ENCODE measurements at places on chromosomes 12 and 14.

- DNase-seq, result no peak
Measured at GRCh38 chr14:99774556-99775307, 18.5 kb upstream of the EML1 start.

GRCh38 chr12:91144053-91144452 is 32.8 kb upstream of the LUM start:
- no peak for DNase-seq

- DNase-seq, result no peak
Measured at GRCh38 chr14:30748343-30748742, 126.0 kb upstream of the COCH start.

- no peak for DNase-seq
Measured at GRCh38 chr12:40614923-40615322, 77.3 kb upstream of the CNTN1 start.

- DNase-seq, result no peak
Measured at GRCh38 chr14:56199095-56199981, 81.1 kb downstream of the PELI2 start.

GRCh38 chr12:26769611-26770010 is 63.4 kb downstream of the ITPR2 start:
- no peak for DNase-seq

DNA sequence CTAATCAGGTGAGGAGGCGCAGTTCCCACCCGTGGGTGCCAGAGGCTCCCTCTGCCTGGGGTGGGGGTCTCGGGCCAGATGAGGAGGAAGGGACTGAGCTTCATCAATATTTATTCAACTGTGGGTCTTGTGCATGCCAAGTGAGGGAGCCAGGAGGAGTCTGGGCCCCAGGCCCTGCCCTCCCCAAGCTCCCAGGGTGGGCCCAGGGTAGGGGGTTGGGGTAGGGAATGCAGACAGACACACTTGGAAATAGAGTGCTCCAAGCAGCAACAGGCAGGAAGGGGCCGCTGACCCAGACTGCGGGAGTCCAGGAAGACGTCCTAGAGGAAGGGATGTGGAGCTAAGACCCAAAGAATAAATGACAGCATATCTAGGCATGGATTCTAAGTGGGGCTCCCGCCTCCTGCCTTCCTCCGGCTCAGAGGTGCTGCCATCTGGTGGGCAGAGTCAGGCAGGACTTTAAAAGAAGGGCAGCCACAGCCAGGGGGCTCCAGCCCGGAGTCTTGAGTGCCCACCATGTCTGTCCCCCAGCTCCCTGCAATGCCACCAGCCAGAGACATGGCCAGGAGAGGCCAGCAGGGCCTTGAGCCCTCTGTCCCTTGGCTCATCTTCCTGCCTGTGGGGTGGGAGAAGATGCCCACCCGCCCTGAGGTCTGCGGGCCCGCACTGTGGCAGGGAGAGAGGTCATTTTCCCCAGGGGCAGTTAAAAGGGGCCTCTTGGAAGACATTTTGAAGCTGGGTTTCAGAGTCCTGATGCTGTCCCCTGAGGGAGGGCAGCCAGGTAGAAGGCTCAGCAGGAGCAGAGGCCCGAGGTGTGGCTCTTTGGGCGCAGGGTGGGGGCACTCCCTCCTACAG is 70.1 kb downstream of the PHETA1 start:
- peak; percentile 66 for DNase-seq

DNA sequence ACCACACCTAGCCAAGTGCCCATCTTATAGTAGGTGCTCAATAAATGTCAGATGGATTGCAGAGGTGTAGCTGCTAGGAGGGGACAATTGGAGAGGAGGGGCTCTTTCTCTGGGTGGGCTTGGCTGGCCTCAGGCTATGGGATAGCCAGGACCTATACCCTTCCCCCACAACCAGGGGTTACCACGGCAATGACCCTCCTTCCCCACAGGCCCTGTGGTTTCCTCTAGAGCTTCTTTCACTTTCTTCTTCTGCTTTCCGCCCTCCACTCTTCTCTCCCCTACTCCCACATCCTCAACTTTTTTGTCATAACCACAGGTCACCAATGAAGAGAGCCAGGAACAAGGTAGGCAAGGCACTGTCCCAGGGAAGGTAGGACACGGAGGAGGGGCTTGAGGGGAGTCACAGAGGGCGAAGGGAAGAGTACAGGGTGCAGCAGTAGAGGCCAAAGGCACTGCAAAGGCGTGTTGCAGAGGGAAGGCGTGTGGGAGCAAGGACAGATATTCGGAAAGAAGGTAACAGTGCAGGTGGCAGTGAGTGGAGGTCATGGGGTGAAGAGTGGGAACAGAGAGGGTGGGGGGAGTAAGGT is 1.9 kb upstream of the ITGB7 start:
- DNase-seq, result peak; percentile 78

DNA sequence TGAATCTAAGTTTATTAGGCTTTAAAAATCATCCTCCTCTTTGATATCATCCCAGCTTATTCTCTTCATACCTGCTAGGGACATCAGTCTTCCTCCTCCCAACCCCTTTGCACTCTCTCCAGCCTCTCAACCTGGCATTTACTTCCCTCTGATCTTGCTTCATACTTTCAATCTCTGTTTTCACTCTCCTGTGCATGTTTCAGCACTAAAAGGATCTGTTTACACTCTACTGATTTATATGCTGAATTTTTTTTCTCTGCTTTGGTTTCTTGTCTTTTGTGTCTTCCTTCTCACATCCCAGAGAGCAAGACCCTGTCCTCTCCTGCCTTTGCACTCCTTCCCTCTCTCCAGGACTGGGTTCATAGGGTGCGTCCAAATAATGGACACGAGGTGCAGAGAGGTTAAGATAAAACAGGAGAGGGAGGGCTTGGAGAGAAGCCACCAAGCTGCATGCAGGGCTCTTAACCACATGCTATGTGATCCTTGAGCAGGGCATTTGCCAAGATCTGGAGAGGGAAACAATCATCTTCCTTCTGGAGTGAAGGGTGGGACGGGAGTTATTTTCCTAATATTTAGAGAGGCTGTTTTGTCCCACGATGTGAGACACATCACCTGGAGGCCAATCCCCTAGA is 3.0 kb upstream of the CISTR start:
- no peak for DNase-seq

GRCh38 chr14:95088665-95089064 is 68.7 kb downstream of the DICER1 start:
- no peak for DNase-seq

- no peak for DNase-seq
Measured at GRCh38 chr14:29629839-29630238, 297.8 kb downstream of the PRKD1 start.

GRCh38 chr12:77591959-77592743 is 238.5 kb upstream of the NAV3 start:
- no peak for DNase-seq

GRCh38 chr14:24131549-24131966 is 1.1 kb downstream of the FITM1 start:
- DNase-seq, result no peak

DNA sequence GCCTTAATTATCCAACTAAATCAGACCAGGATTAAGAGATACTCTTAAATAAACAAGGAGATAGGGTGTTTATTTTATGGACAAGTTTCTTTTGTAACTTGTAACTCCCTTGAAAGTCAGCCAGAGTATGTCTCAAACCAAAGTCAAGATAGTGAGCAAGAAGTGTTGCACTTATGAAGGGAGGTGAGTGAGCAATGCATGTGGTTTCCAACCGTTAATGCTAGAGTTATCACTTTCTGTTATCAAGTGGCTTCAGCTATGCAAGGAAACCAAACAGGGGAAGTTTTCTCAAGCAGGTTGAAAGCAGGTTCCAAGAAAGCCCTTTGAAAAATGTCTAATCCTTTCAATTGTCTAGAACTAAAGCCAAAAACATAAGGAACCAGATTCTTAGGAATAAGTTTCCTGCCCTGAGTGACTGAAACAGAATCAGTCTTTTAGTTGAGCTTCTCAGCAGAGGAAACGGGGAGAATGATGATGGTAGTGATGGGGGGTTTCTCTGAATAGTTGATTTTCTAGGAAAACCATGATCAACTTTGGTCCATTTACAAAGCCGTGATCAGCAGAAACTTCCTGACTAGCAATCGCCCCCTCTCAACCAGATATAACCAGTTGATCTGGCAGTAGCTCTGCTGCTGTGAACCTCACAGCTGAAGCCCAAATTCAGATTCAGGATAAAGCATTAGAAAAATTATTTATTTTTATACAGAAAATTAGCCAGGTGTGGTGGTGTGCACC is 128.4 kb downstream of the DAD1 start:
- DNase-seq, result no peak

GRCh38 chr12:64256166-64256800 is 34.2 kb upstream of the KICS2 start:
- DNase-seq, result peak; percentile 10

GRCh38 chr12:337039-337438 is 52.1 kb downstream of the KDM5A start:
- no peak for DNase-seq

DNA sequence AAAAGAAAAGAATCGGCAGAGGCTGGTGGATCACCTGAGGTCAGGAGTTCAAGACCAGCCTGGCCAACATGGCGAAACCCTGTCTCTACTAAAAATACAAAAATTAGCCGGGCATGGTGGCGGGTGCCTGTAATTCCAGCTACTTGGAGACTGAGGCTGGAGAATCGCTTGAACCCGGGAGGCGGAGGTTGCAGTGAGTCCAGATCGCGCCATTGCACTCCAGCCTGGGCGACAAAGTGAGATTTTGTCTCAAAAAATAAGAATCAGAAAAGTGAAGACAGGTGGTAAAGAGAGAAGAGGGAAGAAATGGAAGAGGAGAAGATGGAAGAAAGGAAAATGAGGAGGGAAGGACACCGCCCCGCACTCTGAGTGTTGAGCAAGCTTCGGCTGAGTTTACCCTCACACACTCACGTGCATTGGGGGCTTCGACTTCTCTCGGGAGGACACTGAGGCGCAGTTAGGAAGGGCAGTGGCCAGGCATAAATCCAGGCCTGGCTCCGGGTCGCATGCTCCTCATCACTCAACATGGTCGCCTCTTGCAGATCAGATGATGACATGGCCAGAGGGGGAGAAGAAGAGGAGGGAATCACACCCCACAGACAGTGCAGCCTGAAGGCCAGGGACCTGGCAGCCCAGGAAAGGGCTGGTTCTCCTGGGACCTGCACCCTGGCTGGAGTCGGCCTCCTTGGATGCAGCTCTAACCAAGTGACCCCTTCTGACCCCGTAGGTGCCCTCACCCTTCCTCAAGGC is 61.1 kb downstream of the PRMT8 start:
- DNase-seq, result no peak

DNA sequence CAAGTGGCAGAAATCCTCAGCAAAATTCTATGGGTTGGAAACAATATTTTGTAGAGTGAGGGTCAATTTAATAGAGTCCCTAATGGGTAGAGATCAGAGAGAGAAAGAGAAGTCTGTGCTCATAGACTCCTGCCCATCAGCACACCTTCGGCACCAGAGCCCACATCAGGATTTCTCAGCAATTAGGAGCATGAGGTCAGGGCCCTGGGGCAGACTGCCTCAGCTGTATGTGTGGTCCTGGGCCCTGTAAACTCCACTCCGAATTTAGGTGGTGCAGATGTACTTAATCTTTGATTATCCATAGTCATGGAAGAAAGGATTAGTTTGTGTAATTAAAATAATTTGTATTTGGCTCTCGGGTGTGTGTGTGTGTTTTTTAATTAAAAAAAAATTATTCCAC is 372.6 kb downstream of the AEBP2 start:
- DNase-seq, result no peak

DNA sequence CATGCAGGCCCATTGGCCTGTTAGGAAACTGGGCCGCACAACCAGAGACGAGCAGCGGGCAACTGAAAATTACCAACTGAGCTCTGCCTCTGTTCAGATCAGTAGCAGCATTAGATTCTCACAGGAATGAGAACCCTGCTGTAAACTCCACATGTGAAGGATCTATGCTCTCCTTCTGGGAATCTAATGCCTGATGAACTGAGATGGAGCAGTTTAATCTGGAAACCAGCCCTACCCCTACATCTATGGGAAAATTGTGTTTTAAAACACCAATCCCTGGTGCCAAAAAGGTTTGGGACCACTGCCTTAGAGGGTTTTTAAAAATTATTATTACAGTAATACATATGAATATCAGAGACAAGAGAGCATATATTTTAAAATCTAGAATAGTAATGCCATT is 1144.5 kb downstream of the FSCB start:
- no peak for DNase-seq

DNA sequence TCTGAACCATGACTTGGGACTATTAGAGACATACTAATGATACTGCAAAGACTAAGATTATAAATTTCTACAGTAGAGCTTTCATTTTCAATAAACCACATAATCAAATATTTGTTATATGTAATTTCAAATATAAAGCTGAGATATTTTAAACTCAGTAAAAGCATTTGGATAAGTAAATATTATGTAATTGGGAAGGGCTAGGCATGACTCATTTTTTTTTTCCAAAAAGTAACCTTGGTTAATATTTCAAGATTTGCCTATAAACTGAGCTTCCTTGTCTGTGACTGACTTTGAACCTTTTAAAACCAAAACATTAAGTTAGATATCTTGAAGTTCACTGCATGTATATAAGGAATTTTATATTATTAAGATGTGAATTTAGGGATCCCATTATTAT is 332.5 kb downstream of the CEP128 start:
- no peak for DNase-seq

GRCh38 chr14:51963286-51963685 is 26.1 kb upstream of the RTRAF start:
- DNase-seq, result no peak

DNA sequence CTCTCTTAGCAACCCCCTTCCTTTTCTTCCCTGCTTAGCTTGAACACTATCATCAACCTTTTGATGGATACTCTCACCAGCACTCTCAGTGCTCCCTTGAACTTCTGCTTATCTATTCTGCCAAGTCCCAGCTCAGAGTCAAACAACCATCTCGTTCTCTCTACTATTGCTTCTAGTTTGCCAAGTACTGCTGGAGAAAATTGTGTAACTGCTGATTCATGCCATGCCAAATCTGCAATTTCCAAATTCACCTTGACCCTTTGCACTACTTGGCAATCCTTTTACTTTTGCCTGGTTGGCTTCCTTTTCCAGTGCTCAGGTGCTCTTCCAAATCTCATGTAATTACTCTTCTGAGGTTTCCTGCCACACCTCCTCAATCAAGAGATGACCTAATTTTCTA is 2.8 kb upstream of the CCDC196 start:
- DNase-seq, result no peak

- no peak for DNase-seq
Measured at GRCh38 chr12:92124689-92125029, 21.0 kb downstream of the BTG1 start.

- no peak for DNase-seq
Measured at GRCh38 chr14:100804558-100805309, 21.2 kb upstream of the MEG3 start.

DNA sequence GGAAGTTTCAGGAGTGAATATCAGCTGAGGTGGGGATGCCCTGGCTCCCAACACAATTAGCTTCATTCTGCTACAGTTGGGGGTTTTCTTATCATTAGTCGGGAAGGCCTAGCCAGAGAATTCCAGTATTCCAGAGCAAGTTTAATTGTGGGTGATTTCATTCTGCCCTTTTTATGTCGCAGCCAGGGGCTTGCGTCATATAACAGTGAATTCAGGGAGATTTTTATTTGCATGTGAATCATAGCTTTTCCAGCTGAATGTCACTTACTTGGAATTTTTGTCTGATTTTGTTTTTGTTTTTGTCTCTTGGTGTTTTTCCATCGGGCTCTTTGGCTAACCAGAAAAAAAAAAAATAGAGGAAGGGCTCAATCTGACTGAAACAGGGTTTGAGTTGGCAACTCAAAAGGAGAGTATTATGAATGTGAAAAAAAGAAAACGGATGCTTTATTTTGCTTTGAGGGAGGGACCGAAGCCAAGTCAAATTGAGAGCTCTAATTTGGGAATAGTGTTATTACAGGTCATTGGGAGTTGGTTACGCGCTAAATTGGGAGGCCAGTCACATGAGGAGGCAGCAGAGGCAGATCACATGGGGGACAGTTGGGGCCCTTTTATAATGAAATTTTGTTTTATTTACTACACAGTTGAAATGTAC is 119.4 kb downstream of the SAMD4A start:
- no peak for DNase-seq
